CD8-positive, alpha-beta memory T cell (primary cell): ENCODE measurements at places on chromosomes 7 and 10.

GRCh38 chr7:39702133-39702532 lies 78.8 kb downstream of the RALA start:
- DNase-seq, result no peak

DNA sequence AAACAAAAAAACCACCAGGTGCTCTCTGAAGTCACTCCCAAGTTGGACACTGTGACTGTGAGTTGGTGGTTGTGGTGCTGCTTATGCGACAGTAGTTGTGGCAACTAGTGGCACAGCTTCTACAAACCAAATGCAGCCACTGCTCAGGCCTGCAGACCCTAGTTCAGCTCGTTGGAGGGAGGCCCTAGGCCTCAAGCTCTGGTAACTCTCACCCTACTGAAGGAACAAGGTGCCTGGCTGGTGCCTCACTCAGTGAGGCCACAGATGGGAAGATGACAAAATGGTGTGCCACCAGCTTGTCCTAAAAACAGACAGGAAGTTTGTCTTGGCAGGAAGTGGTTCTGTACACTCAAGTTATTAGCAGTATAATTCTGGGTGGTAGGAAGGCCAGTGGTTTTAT lies 45.3 kb upstream of the RAPGEF5 start:
- DNase-seq, result no peak

DNA sequence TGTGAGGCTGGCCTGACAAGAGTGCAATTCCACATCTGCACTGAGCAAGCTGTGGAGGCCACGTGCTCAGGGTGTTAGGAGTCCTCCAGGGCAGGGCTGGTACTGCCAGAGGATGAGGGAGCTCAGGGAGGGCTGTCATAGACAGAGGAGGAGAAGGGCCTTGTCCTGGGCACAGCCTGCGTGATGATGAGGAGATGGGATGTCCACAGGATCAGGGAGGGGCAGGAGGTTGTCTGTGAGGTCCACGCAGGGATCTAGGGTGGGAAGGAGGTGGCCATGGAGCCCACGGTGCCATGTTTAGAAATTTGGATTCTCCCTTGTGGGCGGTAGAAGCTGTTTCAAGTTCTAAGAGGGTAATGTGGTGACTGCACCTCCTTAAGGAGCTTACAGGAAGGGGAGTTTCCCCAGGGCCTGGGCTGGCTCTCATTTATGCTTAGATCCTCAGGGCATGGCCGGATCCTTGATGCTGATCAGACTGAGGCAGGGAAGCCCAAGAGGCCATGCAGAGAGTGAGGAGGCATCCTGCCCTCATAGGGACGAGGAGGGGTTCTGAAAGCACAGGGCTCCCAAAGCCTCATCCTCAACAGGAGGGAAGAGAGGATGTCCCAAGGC lies 30.3 kb downstream of the CHAT start:
- no peak for DNase-seq

DNA sequence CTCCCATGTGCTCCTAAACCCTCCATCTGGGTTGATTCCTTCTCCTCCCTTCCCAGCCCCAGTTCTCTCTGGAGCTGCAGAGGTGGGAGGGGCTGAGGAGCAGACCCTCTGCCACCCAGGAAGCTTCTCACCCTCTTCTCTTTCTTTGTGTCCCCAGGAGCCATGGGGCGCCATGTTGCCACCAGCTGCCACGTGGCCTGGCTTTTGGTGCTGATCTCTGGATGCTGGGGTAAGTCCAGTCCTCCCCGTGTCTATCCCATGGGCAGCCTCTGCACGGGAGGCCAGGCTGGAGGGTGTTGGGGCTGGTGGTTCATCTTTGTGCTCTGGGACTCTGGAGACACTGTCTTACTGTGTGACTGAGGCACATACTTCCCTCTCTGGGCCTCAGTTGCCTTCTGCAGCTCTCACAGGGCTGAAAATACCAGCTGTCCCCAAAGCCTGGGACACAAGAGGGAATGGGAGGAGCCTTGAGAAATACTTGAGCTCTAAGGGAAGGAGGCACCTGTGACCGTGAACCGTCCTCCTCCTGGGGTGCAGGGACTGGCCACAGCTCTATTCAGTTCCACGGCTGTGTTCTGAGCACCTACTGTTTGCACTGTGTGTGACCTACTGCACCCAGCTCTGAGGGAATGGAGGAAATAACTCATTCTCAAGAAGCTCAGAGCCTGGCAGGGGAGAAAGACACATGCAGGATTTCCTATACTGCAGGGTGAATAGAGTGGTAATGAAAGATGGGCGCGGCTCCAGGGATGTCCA lies 43.1 kb downstream of the CDH23 start:
- no peak for DNase-seq

DNA sequence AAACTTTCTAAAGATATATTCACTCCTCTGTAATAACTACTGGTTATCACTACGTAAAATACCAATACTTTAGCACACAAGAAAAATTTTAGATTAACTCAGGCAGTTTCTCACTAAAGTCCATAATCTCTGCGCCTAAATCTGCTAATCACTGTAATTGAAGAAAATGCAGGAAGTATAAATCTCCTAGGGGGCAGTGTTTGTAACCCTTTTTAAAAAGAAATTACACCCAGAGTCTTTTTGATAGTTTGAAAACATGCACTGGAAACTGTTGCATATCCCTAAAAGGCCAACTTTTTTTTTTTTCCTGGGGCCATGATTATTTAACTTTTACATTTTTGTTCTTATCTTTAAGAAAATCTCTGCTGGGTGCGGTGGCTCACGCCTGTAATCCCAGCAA lies 209.6 kb downstream of the KIAA1217 start:
- DNase-seq, result no peak

DNA sequence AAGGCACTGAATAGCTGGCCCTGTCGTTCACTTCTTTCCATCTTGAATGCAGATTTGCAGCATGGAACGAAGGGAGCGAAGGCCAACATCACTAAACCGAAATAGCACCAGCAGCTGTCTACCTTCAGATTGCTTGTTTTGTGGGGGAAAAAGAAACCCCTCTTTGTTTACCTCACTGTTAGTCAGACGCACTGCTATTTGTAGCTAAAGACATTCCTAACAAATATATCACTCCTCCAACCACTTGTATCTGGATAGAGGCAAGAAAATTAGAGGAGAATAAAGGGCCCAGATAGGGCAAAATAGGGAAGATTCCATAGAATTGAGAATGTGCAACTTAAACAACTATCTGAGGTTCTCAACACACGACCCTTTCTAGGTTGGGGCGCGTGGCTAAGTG lies 26.5 kb downstream of the ANK3 start:
- no peak for DNase-seq

- DNase-seq, result no peak
Observed at GRCh38 chr7:150429699-150430098, 20.7 kb upstream of the GIMAP8 start.

DNA sequence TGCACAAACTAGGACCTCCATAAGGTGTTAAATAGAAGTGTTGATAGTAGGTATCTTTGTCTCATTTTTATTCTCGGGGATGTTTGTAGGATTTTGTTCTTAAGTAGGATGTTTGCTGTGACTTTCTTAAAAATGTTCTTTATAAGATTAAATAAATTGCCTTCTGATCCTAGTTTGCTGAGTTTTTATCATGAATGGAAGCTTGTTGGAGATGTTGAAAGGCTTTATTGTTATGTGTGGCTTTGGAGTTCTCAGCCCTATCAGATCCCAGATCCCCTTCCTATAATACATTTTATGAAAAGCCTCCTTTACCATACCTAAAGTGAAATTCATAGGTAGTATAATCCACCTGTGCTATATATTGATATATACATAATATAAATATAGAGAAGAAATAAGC lies 40.1 kb downstream of the NHLRC2 start:
- no peak for DNase-seq

DNA sequence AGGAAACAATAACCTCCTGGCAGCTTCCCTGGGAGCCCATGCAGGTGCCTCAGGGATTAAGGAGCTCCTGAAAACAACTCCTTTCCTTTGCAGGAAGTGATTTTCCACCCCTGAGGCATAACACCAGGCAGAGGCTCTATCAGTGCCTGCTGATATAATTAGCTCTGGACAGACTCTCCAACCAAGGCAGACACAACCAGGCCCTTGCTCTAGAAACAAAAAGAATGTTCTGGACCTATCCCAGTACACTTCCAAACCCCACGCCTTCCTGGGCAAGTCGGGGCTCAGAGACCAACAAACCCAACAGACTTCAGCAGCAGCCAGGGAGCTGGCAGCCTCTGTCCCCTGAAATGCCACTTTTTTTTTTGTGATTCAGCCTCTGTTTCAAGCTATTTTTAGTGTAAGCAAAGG lies 247.1 kb downstream of the KCNMA1 start:
- DNase-seq, result no peak

- DNase-seq, result no peak
Observed at GRCh38 chr7:110808361-110808760, 282.6 kb upstream of the LRRN3 start.

- no peak for DNase-seq
Observed at GRCh38 chr7:112104120-112104519, 102.1 kb downstream of the DOCK4 start.

DNA sequence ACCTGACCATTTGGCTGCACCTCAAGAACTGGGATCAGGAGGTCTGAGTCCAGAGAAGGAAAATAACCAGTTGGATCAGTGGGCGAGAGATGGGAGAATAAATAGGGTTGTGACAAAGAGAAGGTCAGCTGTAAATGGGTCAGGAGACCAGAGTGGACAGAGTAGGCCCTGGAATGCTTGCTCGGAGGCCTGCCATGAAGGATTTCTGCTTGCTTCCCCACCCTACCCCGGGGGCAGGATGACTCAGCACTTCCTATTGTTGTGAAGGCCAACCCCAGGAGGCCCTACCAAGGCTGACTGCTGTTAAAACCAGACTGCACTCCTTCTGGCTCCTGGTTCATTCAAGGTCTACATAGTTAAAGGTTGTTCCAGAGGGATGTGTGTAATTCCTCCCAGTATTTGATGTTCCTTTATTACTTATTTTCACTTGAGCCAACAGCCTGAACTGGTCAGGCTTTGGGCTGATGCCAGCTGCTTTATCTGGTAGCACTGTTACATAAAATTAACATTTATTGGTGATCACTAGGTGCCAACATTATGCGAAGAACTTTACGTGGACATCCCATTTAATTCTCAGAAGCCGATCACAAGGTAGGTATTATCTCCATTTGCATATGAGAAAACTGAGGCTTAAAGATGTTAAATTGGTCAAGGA lies 27.3 kb upstream of the IFRD1 start:
- DNase-seq, result no peak

- no peak for DNase-seq
Observed at GRCh38 chr10:43839973-43840372, 191.3 kb upstream of the ZNF32 start.

DNA sequence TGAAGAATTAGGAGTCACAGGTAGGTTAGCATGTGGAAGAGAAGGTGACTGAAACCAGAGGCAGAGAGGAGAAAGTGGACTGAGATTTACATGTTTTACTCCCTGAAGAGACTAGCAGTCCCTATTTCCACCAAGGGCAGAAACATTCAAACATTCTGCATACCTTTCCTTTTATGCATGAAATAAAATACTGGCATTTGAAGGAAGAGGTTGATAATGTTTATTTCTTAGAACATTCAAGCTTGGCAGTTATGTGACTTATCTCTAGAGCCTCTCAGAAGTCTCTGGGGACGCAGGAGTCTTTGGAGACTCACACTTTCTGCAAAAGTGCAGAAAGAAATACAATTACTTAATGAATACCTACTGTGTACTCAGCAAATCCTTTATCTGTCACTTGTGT lies 507.1 kb upstream of the C7orf33 start:
- no peak for DNase-seq

- no peak for DNase-seq
Observed at GRCh38 chr10:110698782-110699201, 54.7 kb downstream of the RBM20 start.

DNA sequence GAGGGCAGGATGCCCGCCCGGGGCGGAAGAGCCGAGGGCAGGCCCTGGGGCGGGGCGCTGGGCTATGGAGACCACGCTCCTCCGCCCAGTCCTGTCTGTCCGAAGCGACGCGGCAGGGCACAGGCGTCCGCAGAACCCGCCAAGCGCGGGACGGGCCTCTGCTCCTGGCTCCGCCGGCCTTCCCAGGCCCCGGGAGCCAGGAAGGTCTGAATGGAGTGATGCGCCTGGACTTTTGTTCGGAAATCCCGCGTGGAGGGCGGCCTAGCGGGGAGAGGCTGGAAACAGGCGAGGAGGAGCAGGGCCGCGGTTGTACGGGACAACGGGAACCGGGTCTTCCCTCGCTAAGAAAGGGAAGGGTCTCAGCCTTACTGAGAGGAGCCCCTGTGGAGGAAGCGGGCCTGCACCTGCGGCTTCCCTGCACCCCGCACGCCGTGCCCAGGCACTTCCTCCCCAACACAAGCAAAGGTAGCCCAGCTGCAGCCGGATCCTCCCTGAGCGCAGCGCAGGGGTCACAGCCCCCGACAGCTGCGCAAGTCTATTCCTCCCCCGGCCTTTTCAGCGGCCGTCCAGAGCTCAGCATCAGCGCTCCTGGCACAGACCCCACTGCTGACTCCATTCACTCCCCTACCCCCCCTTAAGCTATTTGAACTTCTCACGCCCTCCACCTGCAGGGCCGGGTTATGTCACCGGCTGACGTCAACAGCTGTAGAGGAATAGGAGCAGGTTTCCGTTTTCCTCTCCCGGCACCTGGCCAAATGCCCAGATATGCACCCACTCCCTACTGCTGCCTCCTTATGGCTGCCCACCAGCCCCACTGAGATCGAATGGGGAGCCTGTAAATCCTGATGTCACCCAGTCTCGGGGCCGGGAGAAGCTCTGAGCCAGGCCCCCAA lies 143.2 kb upstream of the RET start:
- DNase-seq, result no peak

DNA sequence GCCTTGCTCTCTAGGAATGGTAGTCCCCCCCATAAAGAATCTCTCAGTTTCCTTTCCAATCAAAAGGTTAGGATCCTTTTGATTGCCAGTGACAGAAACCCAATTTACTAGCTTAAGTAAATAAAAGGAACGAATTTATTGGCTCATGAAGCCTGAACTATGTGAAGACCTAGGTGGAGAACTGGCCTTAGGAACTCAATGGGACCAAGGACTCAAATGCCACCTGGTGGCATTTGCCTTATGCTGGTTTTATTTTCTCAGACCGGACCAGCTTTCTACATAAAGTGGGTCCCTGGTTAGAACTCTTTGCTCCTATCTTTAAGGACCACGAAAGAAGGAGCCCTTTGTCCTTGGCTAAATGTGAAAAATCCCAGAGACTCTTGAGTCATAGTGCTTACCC lies 25.4 kb downstream of the CFTR start:
- DNase-seq, result no peak

GRCh38 chr7:21550821-21551531 lies 8.1 kb downstream of the DNAH11 start:
- DNase-seq, result no peak

GRCh38 chr10:71468363-71469094 lies 71.8 kb downstream of the CDH23 start:
- no peak for DNase-seq
